ENCODE measurements at places on chromosomes 3 and 15.

DNA sequence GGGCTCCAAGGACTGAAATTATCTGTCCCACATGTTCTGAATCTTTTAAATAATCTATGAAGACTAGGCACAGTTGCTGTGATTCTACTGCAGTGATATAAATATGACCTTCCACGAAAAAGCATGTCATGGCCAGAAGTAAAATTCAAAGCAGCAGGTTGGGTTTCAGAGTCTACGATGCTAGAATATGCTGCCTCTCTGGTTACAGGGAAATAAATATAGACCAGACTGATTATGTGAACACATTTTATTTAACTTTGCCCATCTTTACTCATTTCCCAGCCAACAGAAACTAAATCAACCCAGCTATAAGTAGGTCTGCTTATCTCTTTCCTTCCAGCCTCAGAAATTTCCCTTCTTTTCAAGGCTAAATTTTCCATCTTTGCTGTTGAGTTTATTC, 19.9 kb upstream of the TM6SF1 start:
- DNase-seq, result no peak

DNA sequence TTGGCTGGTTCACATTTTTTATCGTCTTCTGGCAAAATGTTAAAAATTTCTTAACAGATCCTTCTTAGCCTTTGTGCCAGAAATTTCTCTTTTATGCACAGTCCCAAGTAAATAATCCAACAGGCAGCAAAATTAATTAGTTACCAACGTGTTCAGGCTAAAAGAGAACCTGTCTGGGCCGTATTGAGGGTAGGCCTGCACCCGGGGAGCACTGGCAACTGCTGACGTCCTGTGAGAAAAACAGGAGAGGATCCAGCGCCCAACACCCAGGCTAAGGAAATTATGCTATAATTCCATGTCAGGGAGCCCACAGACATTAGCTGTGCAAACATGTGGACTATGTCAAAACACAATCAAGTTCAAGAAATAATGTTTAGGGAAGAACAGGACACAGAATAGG, 30.7 kb upstream of the CSTA start:
- DNase-seq, result no peak

GRCh38 chr3:56878074-56878473, 76.3 kb upstream of the ARHGEF3 start:
- DNase-seq, result no peak

DNA sequence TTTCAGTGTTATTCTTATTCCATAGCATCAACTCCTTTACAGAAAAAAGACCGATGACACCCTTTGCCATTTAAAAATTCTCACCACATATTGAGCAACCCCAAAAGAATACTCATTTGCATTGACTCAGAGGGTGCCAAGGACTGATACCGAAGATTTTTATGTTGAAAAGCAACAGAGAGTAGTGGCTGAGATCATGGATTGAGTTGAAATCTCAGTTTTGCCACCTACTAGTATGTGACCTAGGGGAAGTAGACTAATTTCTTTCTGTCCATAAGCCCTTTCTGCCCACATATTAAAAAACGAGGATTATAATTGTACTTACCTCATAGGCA, 313.9 kb upstream of the SATB1 start:
- no peak for DNase-seq

GRCh38 chr3:135471911-135472310, 493.6 kb upstream of the PPP2R3A start:
- DNase-seq, result no peak

DNA sequence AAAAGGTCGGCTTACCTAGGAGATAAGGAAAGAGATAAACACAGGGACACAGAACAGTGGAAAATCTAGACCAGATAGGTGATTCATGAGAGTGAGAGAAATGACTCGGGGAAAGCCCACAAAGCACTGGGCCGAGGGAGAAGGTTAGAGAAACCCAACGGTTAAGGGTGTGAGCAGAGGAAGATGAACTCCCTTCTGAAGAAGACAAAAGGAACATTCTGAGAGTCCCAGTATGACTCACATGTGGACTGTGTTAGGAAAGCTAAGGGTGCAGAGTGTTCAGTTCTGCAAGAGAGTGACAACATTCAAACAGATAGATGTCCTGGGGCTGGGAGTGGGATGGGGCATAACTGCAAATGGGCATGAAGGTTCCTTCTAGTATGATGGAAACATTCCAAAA, 83.0 kb downstream of the CNTN3 start:
- no peak for DNase-seq

All from activated gamma-delta T cell (primary cell).